ENCODE measurements at places on chromosomes 12 and 14.

GRCh38 chr12:93191956-93192355 is 185.8 kb upstream of the NUDT4 start:
- peak; percentile 62 for DNase-seq

- no peak for DNase-seq
Observed at GRCh38 chr14:98470663-98471062, 801.3 kb downstream of the BCL11B start.

- no peak for DNase-seq
Observed at GRCh38 chr14:100588671-100589070, 1.5 kb upstream of the BEGAIN start.

GRCh38 chr12:132329036-132329719 is at the start of gene GALNT9:
GALNT9 (minus strand) TSS chr12:132329589; CDS start chr12:132329203, 386 bp downstream.
- DNase-seq, result peak; percentile 7

GRCh38 chr14:101062601-101063000 is 159.1 kb upstream of the RTL1 start:
- DNase-seq, result no peak

DNA sequence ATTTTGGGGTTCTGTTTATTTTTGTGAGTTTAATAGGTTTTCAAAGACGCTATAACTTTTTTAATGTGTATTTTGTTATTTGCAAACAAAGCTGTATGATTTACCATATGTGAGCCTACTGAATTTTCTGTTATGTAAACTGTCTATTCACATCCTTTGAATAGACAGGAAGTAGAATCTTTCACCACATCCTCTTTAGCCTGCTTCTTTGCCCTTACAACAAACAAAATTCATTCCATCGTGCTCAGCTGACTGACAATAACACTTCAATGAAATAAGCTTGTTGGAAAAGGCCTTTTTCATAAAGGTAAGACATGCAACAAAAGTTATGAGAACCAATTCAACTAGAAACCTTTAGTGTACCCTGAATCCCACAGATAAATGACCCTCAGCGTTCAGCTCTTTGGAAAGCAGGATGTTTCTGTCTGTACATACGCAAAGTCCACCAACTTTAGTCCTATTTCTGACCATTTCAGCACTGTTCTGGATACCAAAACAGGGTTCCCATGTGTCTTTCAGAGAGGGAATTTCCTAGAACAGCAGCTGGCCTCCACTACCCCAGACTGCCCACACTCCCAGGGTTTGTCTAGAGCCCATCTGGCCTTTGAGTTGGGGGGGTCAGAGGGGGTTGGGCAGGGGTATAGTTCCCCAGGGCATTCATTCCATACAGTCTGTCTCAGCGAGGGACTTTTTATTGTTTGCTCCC is 71.3 kb downstream of the DUSP6 start:
- no peak for DNase-seq

GRCh38 chr12:45351921-45352670 is 136.2 kb downstream of the ANO6 start:
- DNase-seq, result no peak

DNA sequence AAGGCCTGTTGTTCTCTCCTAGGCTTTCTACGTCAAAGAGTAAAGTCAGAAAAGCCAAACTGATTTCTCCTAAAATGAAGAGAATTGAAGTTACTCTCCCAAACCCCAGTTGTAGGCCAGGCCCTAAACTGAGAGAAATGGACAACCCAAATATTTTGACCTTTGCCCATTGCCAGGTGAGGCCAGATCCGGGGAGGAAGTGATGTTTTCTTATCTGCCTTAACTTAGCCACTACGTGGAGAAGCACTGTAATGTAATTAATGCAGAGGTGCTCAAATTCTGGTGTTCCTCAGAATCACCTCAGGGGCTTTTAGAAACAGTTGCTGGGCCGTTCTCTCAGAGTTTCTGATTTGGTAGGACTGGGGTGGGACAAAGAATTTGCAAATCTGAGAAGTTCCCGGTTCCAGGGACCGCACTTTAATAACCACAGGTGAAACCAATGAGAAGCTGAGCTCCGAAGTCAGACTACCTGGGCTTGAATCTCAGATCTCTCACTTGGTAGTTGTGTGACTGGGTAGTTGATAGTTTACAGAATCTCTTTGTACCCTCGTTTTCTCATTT is 73.2 kb downstream of the ETV6 start:
- DNase-seq, result no peak

GRCh38 chr14:30551460-30551859 is 7.5 kb upstream of the G2E3 start:
- no peak for DNase-seq

GRCh38 chr14:75206190-75206589 is 29.8 kb upstream of the TMED10 start:
- no peak for DNase-seq

- no peak for DNase-seq
Observed at GRCh38 chr14:36361210-36361853, 40.9 kb upstream of the MBIP start.

GRCh38 chr12:19222558-19222957 is 93.0 kb downstream of the PLEKHA5 start:
- peak; percentile 43 for DNase-seq

DNA sequence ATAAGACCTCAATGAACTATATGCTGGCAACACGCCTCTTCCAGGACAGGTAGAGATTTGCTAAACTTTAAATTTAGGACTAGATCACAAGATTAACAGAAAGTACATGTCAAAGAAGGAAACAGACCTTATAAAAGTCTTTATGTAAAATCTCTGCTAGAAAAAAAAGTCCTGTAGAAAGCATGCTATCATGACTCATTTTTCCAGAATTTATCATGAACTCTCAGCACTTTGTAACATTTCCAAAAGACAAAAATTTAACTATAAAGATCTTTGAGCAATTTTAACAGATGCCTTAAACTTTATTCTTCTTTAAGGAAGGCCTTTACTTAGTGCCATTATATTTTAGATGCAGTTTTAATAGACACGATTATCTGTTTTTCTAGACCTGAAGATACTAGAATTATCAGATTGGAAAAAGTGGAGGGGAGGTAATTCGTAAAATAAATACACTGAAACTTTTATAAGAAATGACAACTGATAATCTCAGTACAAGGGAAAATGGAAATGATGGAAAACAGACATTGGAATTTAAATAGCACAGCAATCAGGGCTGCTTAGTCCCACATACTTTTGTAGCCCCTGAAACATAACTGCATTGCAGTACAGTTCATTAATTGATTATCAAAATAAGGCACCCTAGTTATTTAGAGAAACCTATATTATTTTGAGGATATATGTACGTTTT is 92.0 kb downstream of the TTLL5 start:
- peak; percentile 40 for DNase-seq

DNA sequence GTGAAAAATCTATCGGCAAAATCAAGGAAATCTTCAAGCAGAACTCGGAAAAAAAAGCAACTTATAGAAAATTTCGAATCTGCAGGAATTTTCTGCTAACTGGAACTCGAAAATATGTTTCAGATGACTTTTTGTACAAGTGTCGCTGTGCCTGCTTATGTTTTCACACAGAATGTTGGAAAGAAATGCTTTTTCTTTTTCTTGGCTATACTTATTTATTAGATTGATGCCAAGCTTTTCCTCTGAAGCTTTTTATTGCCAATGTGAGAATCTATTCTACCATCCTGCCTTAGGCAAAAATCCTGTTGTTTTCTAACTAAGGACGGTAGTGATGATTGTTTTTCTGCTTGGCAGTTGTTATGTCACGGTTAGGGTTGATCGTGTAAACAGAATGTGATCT is 65.8 kb downstream of the TRHDE start:
- no peak for DNase-seq

DNA sequence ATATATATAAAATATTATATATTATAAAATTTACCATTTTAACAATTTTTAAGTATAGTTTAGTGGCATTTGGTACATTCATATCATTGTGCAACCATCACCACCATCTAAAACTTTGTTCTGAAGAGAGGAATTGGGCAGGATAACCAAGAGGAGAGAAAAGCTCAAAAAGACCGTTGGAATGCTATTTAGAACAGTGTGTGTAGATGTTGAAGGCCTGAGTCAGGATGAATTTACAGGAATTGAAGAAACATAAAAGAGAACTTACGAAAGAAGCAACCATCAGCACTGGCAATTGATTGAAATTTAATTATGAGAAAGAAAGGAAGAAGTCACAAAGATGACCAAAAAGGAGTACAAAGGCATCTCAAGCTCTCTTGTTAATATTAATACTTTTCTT is 196.9 kb upstream of the PWP1 start:
- no peak for DNase-seq

DNA sequence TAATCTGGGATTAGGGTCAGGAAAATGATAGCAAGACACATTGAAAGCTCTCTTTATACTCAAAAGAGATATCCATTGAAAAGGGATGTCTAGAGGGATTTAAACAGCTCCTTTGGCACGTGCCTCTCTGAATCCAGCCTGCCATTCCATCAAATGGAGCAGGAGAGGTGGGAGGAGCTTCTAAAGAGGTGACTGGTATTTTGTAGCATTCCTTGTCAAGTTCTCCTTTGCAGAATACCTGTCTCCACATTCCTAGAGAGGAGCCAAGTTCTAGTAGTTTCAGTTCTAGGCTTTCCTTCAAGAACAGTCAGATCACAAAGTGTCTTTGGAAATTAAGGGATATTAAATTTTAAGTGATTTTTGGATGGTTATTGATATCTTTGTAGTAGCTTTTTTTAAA is 25.4 kb upstream of the PLEKHD1 start:
- DNase-seq, result no peak

DNA sequence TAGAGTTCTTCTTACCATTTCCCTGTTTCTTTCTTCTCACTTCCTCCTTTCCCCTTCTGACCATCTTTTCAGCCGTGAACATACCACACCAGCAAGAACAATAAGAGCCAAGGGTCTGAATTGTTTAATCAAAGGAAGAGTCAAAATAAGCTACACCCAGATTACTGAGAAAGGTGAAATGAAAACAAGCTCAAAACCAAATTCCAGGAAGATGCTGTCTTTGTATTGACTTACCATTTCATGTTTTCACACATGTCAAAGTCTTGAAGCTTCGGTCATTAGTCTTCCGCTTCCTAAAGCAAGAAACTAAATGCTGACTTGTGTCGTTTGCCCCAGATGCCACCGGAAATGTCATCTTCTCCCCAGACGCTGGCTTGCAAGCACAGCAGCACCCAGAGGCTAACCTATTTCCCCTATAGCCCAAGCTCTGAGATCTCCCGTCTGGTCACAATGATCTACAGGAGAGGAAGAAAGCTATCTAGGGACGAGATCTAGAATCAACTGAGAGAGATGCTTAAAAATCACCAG is 136.5 kb upstream of the AMIGO2 start:
- no peak for DNase-seq

DNA sequence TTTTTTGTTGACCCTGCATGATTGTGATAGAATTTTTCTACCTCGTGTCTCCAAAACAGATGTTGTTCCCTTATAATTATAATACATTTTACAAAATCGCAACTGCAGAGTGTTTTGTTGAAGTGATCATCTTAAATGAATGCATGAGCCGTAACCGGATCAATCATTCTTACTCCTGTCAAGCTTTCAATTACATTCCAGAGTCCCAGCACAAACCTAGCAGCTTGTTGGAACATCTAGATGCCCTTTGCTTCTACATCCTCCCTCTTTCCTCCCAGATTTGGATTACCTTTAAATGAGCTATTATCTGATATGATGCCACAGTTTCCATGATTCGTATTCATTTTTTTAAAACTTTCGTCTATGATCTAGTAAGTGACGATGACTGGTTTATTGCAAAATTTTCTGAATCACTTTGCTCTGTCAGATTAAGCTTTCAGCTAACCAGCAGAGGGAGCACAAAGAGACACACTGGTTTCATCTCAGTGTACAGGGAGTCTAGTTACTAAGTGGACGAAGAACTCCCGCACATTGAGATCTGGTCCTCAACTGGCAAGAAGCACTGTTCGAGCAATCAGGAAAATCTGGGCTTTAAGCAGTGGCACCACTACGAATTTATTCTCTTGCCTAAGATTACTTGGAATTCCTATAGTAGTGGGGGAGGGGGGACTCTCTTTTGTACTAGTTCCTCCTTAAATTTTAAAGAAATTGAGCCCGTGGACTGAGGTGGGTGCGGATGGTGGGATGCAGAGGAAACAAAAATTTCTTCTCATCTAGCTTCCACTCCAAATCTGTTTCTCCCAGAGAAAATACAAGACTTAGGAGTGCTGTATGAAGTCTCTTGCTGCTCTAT is 40.9 kb downstream of the TSHR start:
- peak; percentile 68 for DNase-seq

- DNase-seq, result no peak
Observed at GRCh38 chr12:58349161-58349560, 407.8 kb downstream of the ATP23 start.

DNA sequence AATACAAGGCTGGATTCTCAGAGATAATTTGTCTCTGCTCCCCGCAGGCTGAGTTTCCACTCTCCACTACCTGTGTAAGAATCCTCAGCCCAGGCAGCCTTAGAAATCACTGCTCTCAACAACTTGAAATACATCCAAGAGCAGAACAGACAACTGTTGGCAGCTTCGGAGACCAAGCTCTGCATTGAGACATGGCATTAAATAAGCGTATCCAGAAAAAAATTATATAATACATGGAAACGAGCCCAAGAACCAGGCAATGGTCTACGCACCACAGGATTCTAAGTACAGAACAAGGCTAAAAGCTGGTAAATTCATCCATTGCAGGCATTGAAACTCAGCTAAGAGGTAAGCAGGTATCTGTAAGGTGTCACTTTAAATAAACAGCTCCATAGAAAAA is 165.5 kb upstream of the DIO3 start:
- no peak for DNase-seq

DNA sequence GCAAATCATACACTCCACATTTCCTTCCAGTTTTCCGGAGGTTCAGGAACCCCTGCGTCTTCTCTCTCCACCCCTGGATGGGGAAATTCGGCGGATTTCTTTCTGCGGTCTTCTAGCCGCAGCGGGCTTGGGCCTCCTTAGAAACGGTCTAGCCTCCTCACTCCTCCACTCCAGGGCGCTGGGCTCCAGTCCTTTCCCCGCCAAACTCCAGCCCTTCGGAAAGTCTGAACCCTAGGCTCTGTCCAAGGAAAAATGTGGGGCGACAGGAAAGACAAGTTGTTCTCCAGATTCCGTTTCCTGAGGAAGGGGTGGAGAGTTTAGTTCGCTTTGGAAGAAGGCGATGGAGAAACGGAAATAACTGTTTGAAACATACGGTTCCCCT is 1.4 kb upstream of the HOXC10 start:
- DNase-seq, result no peak

Measured in fibroblast of skin of back (primary cell).